ENCODE measurements at places on chromosomes 16 and 17.
A peak's percentile ranks its signal among the peaks of the same experiment; 100 is the strongest.

- DNase-seq = no peak
Measured at GRCh38 chr17:45038728-45039634, 12.5 kb downstream of the DCAKD start.

- no peak for DNase-seq
Measured at GRCh38 chr17:61128661-61129115, 271.0 kb upstream of the TBX2 start.

DNA sequence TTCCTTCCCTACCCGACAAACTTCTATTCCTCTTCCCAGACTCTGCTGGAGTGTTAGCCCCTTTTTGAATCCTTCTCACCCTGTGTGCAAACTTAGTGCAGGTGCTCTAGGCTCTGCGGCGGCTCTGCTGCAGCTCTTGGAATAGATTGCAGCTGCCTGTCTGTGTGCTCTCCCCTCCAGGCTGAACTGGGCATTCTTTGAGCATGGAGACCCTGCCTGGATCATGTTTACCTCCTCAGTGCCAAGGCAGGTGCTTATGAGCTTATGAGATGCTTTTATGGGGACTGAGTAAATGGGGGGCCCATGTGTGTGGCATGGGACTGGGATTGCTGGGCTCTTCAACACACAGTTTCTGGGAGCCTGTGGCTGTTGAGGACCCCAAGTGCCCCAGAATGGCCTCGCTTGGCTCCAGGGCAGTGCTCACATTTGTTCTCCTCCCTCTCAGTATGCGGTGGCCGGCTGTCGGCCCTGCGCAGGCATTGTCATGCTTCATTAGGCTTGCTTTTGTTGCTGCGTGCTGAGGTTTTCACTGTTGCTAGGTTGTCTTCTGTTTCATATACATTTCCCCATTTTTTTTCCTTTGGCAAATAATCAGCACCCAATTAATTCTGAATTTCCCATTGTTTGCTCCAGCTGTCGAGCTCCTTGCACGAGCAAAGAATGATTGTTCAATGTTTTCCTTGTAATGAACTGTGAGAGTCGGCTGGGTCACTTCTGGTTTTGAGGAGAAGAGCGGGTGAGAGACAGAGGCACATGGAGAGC lies 185.5 kb upstream of the NLRP1 start:
- no peak for DNase-seq

DNA sequence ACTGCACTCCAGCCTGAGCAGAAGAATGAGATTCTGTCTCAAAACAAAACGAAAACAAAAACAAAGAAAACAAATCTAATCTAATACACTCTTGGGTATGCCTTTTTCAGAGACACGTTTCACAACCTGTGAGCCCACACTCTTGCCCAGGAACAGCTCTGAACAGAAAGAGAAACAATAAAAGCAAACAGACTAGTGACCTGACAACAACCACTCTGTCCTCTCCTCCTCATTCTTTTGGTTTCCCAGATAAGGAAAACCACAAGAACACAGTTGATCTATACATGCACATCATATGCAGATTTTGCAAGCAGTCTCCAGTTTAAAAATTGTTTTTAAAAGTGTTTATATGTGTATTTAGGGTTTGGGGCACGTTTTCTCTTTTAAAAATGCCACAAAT lies 1.3 kb downstream of the MKS1 start:
- no peak for DNase-seq

DNA sequence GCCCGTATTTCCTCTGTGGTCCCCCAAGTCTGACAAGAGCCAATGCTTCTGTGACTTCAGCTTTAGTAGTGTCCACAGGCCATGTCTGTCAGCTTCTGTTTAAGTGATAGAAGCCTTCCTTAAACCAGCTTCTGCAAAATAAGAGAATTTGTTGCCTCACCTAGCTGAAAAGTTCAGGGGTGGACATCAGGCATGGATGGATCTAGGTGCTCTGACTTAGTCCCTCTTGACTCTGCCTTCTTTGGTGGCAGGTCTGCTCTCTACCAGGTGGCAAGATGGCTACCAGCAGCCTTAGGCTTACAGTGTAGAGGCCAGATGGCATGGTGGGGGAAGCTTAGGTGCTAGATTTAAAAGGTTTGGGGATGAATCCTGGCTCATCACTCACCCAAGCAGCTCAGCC lies 33.7 kb downstream of the KATNIP start:
- DNase-seq = no peak

- no peak for DNase-seq
Measured at GRCh38 chr16:495127-495748, 32.3 kb upstream of the CAPN15 start.

DNA sequence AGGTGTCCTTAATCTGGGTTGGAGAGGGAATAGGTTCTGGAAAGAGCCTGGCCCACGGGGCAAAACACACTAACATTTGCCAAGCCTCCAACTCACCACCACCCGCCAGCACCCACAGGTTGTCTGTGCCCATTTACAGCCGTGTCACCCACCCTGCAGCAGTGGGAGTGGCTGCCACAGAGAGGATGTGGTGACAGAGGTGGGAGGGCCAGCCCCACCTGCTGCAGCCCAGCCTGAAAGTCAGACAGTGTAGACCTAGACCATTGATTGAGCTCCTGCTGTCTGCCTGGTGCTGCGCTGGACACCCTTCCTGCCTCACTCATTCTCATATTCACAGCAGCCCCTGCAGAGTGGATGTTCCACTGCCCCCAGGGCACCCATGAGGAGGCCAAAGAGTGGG lies 44.7 kb downstream of the IL21R start:
- DNase-seq = peak; percentile 68

GRCh38 chr17:34368196-34368945 lies 5.3 kb upstream of the CCL1 start:
- no peak for DNase-seq

DNA sequence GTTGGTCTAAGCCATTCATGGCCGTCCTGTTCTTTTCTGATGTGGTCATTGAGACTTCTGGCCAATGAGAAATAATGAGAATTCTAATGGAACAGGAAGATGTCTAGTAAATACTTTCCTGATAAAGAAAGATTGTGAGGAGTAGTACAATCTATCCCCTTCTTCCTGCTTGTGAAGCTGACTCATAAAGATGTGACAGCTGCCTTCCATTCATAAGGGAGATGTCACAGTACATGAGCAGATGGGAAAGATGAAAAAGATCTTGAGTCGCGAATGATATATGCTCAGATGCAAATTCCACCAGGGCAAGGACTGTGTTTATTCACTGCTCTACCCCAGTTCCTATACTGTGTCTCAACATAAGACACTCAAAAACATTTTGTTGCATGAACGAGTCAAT lies 111.7 kb upstream of the FOXF1 start:
- DNase-seq = no peak

GRCh38 chr17:72419866-72420774 lies 299.3 kb downstream of the SOX9 start:
- no peak for DNase-seq

- DNase-seq = peak; percentile 91
Measured at GRCh38 chr16:3158510-3159314, 23.9 kb downstream of the ZNF213 start.

- no peak for DNase-seq
Measured at GRCh38 chr17:64009571-64010402, 10.6 kb downstream of the ICAM2 start.

- DNase-seq = no peak
Measured at GRCh38 chr17:75096082-75096625, 8.4 kb downstream of the SLC16A5 start.

DNA sequence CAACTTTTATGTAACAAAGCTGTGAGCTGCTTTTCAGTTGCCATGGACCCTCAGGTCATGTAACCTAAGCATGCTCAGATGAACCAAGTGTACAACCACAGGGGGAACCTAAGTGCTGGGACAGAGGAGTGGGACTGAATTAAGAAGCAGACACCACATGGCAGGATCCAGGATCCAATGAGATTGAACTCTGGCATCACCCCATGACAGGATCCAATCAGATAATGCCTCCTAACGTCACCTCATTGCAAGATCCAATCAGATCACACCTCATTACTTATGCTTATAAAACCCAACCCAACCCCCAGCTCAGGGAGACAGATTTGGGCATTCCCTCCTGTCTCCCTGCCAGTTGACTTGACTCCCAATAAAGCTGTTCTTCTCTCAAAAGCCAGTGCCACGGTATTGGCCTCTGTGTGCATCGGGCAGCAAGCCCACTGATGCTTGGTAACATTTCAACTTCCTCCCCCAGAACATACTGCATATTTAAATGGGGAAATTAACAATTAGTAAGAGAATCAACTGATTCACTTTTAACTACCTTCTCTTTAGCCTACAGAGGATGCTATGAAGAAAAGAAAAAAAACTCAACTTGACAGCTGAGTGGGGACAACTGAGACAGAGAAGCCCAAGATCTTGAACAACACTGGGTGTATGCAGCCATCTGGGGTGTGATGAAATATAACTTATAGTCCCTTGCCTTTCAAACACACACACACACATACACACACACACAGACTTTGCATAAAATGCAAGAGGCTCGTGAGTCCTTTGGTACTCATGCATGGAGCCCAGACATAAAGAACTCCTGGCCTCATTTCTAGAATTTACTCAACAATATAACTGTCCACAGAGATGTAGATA lies 148.4 kb downstream of the SLC39A11 start:
- DNase-seq = no peak

DNA sequence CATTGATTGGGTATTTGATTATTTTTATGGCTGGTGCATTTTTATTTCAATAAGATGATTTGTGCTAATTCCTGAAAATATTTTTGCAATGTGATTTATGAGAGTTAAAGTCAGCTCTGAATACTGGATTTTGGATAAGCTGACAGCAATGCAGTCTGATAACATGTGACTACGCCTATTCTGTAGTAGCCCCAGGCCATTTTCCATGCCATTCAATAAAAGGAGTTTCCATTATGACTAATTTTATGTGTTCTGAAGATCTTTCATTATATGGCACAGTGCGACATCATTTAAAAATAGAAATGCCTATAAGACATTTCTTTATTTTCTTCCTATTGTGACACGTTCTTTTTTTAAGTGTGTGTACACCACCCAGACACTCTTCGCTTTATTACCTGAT lies 46.3 kb downstream of the KCNJ2 start:
- no peak for DNase-seq

DNA sequence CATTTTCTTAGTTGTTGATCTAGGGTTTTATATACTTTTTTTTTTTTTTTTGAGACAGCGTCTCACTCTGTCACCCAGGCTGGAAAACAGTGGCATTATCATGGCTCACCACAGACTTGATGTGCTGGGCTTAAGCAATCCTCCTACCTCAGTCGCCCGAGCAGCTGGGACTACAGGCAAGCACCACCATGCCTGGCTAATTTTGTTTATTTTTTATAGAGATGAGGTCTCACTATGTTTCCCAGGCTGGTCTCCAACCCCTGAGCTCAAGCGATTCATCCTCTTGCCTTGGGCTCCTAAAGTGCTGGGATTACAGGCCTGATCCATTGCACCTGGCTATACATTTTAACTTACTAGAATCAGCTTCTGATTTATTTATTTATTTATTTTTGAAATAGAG lies 34.2 kb upstream of the ATP2A3 start:
- DNase-seq = no peak

DNA sequence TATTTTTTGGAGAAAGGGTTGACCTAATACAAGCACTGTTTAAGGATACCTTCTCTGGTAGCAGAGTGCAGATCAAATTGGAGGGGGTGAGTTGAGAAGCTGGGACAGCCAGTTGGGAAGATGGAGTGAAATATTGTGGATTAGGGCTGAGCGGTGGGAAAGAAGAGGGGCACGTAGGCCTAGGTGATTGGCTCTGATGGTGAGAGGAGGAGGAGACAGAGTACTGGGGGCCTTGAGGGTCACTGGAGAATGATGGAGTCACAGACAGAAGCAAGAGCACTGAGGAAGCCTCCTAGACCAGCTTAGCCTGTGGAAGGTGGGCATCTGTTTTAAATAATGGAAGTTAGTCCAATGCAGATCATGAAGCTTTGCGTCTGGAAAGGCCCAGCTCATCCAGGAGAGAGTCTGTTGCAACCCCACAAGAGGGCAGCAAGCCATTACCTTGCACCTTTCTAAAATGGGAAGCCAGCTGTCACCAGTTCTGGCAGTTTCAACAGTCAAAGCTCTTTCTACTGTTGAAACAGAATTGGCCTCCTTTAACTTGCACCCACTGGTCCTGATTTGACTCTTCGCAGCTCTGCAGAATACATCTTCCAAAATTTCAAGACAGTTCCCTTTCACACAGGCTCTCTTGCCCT lies 11.8 kb downstream of the SLC9A5 start:
- DNase-seq = no peak

DNA sequence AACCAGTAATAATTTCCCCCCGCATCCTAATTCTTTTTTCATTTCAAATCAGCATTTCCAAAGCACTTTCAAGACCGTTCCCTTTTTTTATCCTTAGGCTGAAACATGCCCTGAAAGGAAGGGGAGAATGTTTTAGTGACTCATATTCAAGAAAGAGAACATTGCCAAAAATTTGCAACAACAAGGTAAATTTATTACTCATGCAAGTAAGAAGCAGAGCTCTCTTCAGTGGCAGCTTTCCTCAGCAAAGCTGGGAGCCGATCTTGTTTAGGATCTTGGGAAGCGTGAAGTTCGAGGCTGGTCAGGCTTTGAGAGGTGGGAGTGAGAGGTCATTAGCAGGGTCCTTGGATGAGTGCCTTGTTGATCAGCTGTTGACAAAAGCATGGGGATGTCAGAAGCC lies 129.5 kb downstream of the PRKCA start:
- no peak for DNase-seq

GRCh38 chr17:5031365-5032082 lies 3.7 kb downstream of the SLC52A1 start:
- peak; percentile 68 for DNase-seq

All from activated CD4-positive, alpha-beta T cell treated with anti-CD3 and anti-CD28 coated beads for 1 hour (primary cell).